ENCODE measurements at places on chromosomes 13 and 19. TPM values are rescaled to one million over a fixed set of nuclear protein-coding genes. Genes with fewer than 3 reads are reported as not detected.

KCNRG gene
- total RNA-seq, result 0.12 TPM

TEX26 gene
- total RNA-seq, result not detected

KIR3DL1 gene
- total RNA-seq, result not detected

- H3K36me3 ChIP-seq, result peaks cover 4% of the 10 kb centered on the region
- peak overlapping the region; percentile 86 for H3K27ac ChIP-seq
- peaks cover 6% of the 10 kb centered on the region for H3K27me3 ChIP-seq
- peaks cover 37% of the 10 kb centered on the region for H3K4me1 ChIP-seq
- peak overlapping the region; percentile 74 for H3K4me3 ChIP-seq
Observed at GRCh38 chr13:24511019-24511815, 1.4 kb downstream of the PARP4 start.

DNA sequence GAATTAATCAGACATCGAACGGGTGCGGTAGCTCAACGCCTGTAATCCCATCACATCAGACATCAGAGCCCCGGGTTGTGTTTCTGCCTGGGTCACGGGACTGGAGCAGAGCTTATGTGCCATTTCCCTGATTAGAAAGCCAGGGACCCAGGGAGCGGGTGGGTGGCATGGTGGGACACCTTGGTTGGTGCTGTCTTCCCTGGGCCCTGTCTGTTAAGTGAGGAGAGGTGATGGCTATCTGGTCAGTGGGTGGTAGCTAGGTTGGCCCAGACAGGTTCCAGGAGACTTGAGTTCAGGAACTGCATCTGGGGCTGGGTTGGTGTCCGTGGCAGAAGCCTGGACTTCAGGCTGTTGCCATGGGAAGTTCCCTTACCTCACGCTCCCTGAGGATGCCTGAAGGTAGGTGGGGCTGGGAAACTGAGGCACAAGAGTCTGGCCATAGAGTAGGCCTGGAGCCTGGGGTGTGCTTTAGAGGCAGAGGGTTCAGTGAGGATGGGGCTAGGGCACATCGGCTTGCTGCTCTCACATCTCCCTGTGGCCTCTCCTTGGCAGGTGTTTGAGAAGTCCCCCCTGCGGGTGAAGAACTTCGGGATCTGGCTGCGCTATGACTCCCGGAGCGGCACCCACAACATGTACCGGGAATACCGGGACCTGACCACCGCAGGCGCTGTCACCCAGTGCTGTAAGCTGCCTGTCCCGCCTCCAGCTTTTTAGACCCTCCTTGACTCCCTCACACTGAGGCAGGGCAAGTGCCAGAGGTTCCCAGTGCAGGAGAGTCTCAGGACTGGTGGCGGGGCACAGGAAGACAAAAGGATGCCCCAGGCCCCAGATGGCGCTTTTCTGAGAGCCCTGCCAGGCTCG, 2.1 kb downstream of the RPL18A start:
- H3K4me3 ChIP-seq, result peak overlapping the region; percentile 97
- H3K4me1 ChIP-seq, result peaks cover 31% of the 10 kb centered on the region
- peak overlapping the region; percentile 98 for H3K27ac ChIP-seq
- H3K27me3 ChIP-seq, result no peaks in the 10 kb centered on the region
- DNase-seq, result no peak

DNA sequence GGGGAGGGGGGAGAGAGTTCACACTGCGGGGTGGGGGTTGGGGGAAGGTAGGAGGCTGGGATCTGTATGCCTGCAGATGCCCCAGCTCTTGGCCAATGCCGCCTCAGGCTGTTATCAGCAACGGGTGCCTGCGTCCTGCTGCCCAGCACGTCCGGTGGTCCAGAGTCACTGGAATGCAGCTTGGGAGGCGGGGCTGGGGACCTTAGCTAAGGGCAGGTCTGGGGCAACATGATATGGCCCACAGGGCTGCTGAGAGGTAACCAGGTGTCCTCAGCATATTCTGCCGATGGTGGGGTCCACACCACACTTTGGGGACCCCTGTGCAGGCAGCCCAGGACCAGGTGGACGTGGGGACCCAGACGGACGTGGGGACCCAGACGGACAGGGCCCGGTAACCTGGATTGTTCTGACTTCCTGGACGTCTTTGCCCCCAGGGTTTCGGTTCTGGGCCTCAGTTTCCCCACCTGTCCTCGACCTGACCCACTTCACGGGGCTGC, 668 bp upstream of the ARHGAP45 start:
- no peak for DNase-seq
- no peak overlapping the region for H3K27ac ChIP-seq
- peaks cover 19% of the 10 kb centered on the region for H3K36me3 ChIP-seq
- H3K27me3 ChIP-seq, result no peaks in the 10 kb centered on the region

GRCh38 chr13:25971459-25972145, 80.2 kb downstream of the SHISA2 start:
- H3K27ac ChIP-seq, result no peak overlapping the region
- H3K27me3 ChIP-seq, result no peaks in the 10 kb centered on the region
- peaks cover 33% of the 10 kb centered on the region for H3K4me1 ChIP-seq
- peak; percentile 61 for DNase-seq
- H3K36me3 ChIP-seq, result no peaks in the 10 kb centered on the region

GRCh38 chr19:8148410-8149260, 757 bp downstream of the FBN3 start:
- no peak overlapping the region for H3K4me3 ChIP-seq
- H3K36me3 ChIP-seq, result no peaks in the 10 kb centered on the region
- H3K4me1 ChIP-seq, result peaks cover 5% of the 10 kb centered on the region
- peaks cover 36% of the 10 kb centered on the region for H3K27me3 ChIP-seq
- no peak overlapping the region for H3K27ac ChIP-seq

DNA sequence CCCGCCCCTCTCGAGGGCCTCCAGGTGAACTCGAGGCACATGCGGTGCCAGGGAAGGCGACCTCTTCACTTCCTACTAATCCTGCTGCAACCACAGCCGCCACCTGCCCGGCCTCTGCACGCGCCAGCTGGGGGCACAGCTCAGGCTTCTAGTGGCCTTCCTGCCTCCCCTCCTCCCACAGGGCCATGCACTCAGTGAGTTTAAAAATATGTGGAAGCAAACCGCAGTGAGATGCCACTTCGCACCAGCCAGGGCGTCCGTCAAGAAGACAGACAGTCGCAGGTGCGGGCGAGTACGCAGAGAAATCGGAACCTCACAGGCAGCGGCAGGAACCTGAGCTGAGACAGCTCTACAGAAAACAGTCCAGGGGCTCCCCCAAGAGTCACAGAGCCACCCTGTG, 10.4 kb downstream of the LMNB2 start:
- no peaks in the 10 kb centered on the region for H3K27me3 ChIP-seq
- H3K4me1 ChIP-seq, result peaks cover 15% of the 10 kb centered on the region
- peak overlapping the region; percentile 55 for H3K27ac ChIP-seq
- H3K36me3 ChIP-seq, result peaks cover 8% of the 10 kb centered on the region
- H3K4me3 ChIP-seq, result peak overlapping the region; percentile 26
- DNase-seq, result peak; percentile 67

DNA sequence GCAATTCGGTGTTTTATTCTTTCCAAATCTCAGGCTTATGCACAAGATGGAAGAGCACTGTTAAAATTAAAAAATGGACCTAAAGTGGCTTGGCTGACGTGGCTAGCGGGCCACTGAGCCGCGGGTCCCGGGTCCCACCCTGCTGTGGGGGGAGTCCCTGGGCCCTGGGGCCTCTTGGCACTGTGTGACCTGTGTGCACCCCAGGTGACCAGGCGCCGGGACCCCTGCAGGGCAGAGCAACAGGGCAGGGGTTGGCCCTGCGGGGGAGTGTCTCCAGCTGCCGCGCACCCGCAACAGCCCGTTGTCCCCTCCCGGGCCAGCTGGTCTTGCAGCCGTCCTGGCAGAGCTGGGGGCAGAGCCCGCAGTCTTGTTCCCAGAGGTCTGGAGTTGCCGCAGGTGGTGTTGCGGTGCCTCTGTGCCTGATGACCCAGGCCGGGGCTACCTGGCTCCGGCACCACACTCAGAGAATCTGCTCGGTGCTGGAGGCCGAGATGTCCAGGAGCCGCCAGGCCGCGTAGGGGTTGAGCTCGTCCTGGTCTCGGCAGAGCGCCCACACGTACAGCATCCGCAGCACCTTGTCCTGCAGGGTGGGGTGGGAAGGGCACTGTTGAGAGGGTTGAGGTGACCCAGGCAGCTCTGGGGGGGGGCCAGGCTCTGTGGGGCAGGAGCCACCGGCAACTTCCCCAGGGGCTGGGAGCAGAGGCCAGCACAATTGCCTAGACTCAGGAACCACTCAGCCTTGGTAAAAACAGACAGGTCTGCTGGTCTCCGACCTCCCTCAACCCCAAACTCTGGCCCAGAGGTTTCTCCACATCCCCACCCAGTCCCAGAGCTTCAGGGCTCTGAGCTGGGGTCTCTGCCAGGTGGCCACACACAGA, 1.0 kb upstream of the CTXN1 start:
- peaks cover 18% of the 10 kb centered on the region for H3K36me3 ChIP-seq
- H3K27ac ChIP-seq, result no peak overlapping the region
- DNase-seq, result no peak
- peak overlapping the region; percentile 45 for H3K4me3 ChIP-seq

DNA sequence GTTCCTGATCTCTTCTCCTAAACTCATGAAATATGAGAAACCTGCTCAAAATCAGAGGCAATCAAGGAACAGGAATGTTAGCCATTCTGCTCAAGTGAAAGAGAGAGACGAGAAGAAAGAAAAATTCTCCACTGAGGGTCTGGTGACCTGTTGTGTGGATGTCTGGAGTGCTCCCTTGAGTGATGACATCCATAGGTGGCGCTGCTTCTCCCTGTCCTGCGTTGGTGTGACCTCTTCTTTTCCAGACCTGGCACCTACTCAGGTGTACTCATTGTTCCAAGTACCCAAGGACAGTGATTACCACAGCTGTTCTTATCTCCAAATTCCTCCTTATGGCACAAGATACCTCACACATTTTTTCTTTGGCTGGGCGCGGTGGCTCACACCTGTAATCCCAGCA, 4.0 kb downstream of the ZNF223 start:
- H3K4me1 ChIP-seq, result peaks cover 18% of the 10 kb centered on the region
- H3K4me3 ChIP-seq, result no peak overlapping the region
- H3K36me3 ChIP-seq, result peaks cover 61% of the 10 kb centered on the region

GRCh38 chr13:22262001-22262885, 591.4 kb downstream of the FGF9 start:
- H3K36me3 ChIP-seq, result no peaks in the 10 kb centered on the region
- no peaks in the 10 kb centered on the region for H3K27me3 ChIP-seq
- no peak overlapping the region for H3K27ac ChIP-seq
- no peak overlapping the region for H3K4me3 ChIP-seq
- no peak for DNase-seq

GRCh38 chr13:84865783-84866221, 933.4 kb downstream of the SLITRK6 start:
- no peaks in the 10 kb centered on the region for H3K4me1 ChIP-seq
- no peaks in the 10 kb centered on the region for H3K36me3 ChIP-seq
- H3K27ac ChIP-seq, result no peak overlapping the region
- no peak for DNase-seq
- H3K4me3 ChIP-seq, result no peak overlapping the region

DNA sequence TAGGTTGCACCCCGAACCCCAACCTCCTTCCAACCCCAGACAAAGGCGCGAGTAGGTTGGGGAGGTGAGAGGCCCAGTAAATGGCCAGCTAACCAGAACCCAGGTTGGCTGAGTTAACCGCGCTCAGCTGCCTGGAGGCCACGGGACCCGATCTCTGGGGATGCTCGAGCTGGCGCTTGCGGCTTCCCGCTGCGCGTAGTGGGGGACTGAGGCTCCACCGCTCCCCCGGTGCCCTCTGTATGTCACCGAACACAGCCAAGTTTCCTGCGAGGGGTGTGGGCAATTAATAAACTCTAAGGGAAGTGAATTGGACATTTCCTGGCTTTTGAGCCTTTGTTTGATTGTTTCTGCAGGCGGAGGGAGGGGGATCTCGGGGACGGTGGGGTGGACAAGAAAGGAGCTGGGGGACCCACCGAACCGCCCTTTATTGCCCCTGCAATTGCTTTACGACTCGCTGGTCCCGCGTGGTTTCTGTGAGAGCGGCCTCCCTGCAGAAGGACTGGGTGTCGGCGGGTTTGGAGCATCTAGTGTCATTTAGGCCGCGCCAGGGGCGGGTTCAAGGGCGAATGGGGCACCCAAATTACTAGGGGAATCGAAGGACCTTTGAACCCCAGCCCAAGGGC, 3.5 kb upstream of the ZIC5 start:
- no peak overlapping the region for H3K27ac ChIP-seq
- H3K4me1 ChIP-seq, result peaks cover 11% of the 10 kb centered on the region
- no peak for DNase-seq
- H3K36me3 ChIP-seq, result peaks cover under 1% of the 10 kb centered on the region
- H3K27me3 ChIP-seq, result peaks cover 68% of the 10 kb centered on the region
- no peak overlapping the region for H3K4me3 ChIP-seq

MAU2 gene
- 33.3 TPM for total RNA-seq

GRCh38 chr19:55256562-55257460, 2.0 kb downstream of the PPP6R1 start:
- no peaks in the 10 kb centered on the region for H3K27me3 ChIP-seq
- peak overlapping the region; percentile 95 for H3K4me3 ChIP-seq
- peak; percentile 53 for DNase-seq
- peaks cover 41% of the 10 kb centered on the region for H3K4me1 ChIP-seq
